NCI-H1092 (cell line): ENCODE measurements at places on chromosomes 4 and X.

GRCh38 chrX:24186986-24187385 is 37.5 kb downstream of the ZFX start:
- no peak for DNase-seq

DNA sequence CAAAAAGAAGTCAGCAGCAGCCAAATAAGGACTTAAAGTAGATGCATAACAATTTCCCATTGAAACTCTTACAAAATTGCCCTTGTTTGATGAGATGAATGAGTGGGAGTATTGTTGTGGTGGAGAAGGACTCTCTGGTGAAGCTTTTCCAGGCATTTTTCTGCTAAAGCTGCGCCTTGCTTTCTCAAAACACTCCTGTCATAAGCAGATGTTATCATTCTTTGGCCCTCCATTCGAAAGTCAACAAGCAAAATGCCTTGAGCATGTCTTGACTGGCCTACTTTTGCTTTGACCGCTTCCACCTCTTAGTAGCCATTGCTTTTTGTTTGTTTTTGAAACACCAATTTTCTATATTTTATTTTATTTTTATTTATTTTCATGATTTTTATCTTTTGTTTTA is 340.9 kb upstream of the FGF13 start:
- no peak for DNase-seq

- DNase-seq: no peak
Measured at GRCh38 chrX:40079572-40079971, 18.2 kb downstream of the BCOR start.

DNA sequence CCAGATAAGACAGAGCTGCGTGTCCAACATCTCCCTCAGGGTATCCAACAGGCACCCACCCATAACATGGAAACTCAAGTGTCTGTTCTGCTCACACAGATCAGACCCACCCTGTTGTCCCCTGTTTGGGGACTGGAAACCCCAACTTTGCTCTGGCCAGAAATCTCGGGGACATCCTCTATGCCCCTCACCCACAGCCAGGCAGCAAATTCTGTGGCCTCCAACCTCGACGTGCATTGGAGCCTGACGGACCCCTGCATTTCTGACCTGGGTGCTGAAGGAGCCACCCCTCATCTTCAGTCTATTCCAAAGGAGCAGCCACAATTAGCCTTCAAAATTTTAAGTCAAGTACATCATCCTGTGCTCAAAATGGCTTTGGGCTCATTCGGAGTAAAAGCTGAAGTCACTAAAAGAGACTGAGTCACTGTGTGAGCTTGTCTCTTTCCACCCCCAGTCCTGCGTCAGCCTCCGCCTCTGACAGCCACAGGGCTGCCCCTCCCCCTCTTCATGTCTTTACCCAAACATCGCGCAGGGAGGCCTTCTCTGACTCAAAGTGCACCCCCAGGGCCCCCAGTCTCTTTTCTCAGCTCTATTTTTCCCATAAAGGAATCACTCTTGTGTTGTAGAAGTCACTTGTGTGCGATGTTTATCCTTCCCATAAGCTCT is 24.4 kb upstream of the PDE6B start:
- DNase-seq: no peak

GRCh38 chr4:143337600-143338287 is 1.1 kb downstream of the GAB1 start:
- no peak for DNase-seq

DNA sequence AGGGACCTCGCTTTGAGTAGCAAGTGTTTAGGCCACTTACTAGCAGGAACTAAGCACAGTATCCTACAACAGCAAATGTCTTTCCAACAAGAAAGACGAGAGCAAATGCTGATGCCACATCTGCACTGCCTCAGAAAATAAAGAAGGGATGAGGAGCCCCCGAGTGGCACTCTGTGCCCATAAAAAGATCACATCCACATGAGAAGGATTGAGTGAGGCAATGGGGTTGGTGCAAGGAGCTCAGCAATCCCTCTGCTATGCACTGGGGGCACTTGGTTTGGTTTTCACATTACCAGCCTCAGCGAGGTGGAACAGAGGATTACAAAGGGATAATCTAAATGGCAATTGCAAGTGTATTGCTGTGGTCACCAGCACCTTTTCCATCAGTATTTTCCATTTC is 252.8 kb upstream of the SLC7A11 start:
- no peak for DNase-seq

GRCh38 chr4:13866881-13867280 is 239.4 kb upstream of the BOD1L1 start:
- DNase-seq: no peak

DNA sequence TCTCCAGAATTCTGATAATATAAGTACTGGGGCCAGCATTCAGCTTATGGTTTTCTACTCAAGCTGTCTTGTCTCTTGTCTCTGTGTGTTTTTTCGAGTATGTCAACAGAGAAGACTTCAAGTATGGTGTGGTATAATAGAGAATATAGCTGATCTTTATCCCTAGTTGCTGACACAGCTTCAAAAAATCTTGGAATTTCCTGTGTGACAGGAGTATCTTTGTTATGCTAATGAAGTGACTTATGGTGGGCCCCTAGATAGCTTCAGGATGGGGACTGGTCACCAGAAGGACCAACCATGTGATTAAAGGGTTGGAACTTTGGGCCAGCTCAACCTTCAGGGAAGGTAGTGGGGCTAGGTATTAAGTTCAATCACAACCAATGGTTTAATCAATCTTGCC is 2.9 kb downstream of the GPRASP3 start:
- DNase-seq: no peak

GRCh38 chr4:156790866-156791265 is 180.7 kb downstream of the PDGFC start:
- no peak for DNase-seq

GRCh38 chrX:47200385-47201150 is 6.9 kb downstream of the UBA1 start:
- no peak for DNase-seq

DNA sequence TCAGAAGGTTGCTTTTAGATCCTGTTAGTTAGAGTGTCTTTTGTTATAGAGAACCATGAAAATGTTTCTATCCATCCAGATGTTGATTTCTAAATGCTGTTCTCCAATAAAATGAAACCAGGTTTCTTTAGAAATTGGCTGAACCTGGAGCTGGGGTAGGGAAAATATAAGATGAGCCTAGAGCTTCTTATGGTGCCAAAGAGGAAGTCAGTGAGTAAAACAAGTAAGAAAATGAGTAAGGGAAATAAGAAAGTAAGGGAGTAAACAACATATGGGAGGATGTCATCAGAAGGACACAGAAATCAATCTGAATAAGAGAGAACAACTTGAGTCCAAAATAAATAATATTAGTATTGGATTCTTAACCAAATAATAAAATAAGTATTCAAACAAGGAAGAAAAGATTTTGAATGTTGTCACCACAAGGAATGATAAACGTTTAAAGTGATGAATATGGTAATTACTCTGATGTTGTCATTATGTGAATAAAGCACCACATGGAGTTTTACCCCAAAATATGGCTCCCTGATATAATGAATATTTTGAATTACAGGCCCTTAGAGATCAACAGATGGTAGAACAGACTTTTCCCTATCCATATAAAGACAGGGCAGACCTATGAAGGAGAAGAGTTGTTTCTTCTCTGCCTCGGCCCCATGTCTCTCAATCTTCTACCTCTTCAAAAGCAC is 506.1 kb downstream of the IL15 start:
- no peak for DNase-seq

- no peak for DNase-seq
Measured at GRCh38 chr4:68995292-68995691, 43.7 kb upstream of the UGT2A3 start.

GRCh38 chr4:184362396-184362795 is 112.0 kb downstream of the IRF2 start:
- DNase-seq: no peak

GRCh38 chr4:1206299-1207156 is 34.1 kb upstream of the SPON2 start:
- no peak for DNase-seq

DNA sequence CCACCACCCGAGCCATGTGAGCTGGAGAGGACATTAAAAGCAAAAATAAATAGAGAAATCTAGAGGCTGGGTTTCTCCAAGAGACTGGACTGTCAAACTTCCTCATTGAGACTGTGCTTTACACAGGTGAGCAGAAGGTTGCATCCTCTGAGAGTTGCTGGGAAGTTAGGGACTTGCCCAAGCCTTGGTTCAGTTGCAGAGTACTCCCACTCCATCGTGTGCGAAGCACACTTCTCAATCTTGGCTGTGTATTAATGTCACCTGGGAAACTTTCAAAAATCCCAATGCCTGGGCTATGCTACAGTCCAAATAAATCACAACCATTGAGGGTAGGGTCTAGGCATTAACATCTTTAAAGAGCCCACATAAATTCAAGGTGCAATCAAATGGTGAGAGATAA is 89.2 kb downstream of the ZNF330 start:
- DNase-seq: no peak

DNA sequence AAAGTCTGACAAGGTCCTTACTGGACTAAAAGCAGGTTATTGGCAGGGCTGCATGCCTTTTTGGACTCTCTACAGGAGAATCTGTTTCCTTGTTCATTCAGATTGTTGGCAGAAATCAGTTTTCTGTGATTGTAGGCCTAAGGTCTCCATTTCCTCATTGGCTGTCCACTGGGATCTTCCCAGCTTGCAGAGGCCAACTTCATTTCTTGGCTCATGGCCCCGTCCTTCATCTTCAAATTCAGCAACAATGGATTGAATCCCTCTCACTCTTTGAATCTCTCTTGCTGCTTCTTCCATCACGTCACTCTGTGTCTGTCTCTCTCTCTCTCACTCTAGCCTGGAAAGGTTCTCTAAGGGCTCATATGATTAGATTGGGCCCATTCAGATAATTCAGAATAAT is 14.9 kb upstream of the GLUD2 start:
- DNase-seq: no peak

DNA sequence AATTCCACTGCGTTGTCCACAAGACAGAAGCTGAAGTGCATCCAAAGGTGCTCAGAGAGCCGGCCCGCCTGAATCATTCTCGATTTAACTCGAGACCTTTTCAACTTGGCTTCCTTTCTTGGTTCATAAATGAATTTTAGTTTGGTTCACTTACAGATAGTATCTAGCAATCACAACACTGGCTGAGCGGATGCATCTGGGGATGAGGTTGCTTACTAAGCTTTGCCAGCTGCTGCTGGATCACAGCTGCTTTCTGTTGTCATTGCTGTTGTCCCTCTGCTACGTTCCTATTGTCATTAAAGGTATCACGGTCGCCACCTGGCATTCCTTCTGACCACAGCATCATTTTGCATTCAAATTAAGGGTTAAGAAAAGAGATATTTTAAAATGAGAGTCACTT is 115.5 kb downstream of the NFKB1 start:
- DNase-seq: no peak

DNA sequence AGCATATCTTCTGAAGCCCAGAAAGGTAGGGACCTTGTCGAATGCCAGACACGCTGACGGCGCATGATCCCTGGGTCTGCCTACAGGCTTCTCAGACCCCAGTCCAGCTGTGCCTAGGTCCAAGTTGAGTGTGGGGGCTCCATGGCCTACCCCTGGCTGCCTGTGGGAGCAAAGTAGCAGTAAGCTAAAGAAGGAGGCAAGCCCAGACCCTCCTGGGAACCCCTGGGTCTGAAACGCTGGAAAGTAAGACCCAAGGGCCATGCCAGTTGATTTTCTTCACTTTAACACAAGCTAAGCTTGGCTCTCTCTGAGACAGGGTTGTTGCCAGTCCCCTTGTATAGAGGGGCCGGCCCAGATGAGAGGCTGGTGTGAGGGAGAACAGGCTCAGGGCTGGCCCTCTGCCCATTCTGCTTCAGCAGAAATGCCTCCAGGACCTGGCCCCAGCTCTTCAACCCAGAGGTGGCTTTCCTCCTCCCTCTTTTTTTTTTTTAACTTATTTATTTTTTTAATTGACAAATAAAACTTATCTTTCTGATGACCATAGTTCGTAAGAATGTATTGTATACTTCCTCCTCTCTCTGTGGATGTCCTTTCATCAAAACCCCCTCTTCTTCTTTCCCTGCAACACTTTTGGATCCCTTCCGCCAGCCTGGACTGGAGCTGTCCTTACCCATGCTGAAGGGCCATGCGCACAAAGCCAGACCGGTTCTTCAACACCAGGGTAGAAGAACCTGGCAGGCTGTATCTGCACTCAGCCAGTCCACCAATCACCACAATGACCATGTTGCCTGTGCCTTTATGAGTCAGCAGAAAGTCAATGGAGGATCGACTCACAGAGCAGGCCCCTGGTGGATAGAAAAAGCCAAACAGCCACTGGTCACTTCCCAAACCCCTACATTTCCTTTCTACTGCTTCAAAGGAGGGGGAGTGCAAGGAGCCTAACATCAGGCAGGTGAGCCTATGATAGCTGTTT is 7.1 kb downstream of the AWAT2 start:
- no peak for DNase-seq

DNA sequence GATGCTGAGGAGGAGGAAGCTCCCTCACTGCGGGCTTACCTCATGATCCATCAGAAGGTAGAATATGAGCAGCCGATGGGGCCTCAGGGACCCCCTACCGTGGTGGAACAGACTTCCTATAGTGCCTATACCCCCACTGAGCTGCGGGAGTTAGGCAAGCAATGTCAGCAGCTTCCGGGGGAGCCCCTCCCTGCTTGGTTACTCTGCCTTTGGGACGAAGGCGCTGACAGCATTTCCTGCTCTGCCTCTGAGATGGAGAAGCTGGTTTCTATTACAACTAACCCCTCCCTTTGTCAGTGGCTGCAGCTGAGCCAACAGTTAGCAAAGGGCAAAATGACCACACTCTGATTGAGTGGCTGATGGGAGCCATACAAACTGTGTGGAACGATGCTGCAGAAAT is 430.7 kb downstream of the IDS start:
- DNase-seq: no peak

- peak; percentile 45 for DNase-seq
Measured at GRCh38 chrX:154714925-154715324, 36.0 kb downstream of the GAB3 start.

DNA sequence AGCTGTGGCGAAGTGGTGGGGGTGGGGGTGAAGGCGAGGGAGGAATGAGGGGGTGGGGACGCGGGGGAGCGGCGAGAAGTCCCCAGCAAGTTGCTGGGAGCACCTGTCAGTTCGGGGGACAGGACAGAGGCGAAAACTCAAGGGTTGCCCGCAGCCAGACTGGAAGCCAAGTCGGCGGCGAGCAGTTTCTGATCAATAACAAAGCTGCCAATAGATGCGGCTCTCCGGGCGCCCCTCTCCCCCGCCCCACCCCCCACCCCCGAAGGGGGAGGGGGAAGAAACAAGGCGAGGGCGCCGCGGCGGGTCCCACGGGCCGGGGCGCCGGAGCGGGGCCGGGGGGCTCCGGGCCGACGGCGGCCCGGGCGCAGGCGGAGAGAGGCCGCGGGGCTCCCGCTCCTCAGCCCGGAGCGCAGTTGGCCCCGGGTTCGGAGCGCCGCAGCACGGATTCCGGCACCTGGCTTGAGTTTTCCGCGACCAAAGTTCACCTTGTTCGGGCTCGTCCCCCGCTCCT is 379 bp downstream of the PDGFC start:
- DNase-seq: no peak

DNA sequence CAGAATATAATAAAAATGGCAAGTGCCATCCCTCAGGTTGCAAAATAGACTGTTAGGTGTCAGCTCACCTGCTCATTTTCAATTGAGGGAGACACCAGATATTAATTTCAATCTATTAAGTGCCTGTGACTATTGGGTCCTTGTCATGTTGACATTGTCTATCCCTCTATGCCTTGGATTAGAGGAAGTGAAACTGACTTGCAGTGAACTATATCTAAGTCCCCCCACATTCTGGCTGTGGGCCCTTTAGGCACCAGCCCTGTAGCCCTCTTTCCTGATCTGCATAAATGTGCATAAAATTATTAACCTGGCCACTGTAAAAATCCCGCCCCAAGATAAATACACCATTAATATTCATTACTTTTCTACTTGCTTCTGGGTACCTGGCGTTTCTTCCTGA is 293.0 kb upstream of the CLNK start:
- DNase-seq: no peak
